ENCODE measurements at places on chromosomes 11 and 22.

- H3K36me3 ChIP-seq = peaks cover 64% of the 10 kb centered on the region
- no peak for DNase-seq
- H3K27me3 ChIP-seq = no peaks in the 10 kb centered on the region
- peaks cover 86% of the 10 kb centered on the region for H3K4me1 ChIP-seq
- H3K4me3 ChIP-seq = peak overlapping the region; percentile 62
Measured at GRCh38 chr11:64869571-64870175, 8.7 kb downstream of the EHD1 start.

DNA sequence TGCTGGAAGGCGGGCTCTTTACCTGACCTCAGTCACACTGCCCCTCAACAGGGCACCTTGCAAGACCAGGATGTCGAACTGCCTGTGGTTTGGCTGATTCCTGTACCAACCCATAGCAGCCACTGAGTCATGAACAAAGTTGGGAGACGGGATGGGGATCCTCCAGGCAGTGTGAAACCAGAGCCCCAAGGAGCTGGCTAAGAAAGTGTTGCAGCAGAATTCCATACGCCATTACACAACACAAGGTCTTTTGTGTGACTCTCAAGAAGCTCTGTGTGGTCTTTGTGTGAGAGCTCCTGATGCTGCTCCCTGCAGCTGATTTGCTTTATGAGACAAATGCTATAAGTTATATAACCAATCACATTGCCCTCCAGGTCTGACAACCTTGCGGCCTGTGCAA is 617.7 kb downstream of the OPCML start:
- H3K4me1 ChIP-seq = no peaks in the 10 kb centered on the region
- H3K4me3 ChIP-seq = no peak overlapping the region
- H3K36me3 ChIP-seq = no peaks in the 10 kb centered on the region
- H3K27me3 ChIP-seq = no peaks in the 10 kb centered on the region

GRCh38 chr11:66119348-66120133 is 49.5 kb downstream of the PACS1 start:
- DNase-seq = no peak
- H3K4me3 ChIP-seq = no peak overlapping the region
- H3K4me1 ChIP-seq = peaks cover 81% of the 10 kb centered on the region
- no peak overlapping the region for H3K27ac ChIP-seq

DNA sequence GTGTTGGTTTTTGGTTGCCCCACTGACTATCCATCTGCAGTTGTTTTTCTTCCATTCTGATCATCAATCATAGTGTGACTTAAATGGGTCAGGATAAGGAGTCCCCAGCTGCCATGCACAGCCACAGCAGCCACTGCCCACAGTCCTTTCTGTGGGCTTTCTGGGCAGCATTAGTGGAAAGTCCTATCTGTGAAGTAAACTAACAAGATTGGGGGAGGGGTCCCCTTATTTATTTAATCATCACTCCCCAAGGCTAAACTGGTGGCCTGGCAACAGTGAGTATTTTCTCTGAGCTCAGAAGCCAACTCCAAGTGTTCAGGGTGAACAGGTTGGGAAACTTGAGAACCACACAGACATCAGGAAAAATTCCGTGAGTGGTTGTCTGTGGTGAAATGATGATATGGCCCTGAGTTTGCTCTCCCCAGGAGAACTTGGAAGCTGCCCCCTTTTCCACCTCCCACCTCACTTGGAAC is 145.0 kb downstream of the CCDC34 start:
- no peaks in the 10 kb centered on the region for H3K36me3 ChIP-seq
- no peaks in the 10 kb centered on the region for H3K27me3 ChIP-seq
- no peak for DNase-seq
- H3K27ac ChIP-seq = no peak overlapping the region
- H3K4me3 ChIP-seq = no peak overlapping the region

DNA sequence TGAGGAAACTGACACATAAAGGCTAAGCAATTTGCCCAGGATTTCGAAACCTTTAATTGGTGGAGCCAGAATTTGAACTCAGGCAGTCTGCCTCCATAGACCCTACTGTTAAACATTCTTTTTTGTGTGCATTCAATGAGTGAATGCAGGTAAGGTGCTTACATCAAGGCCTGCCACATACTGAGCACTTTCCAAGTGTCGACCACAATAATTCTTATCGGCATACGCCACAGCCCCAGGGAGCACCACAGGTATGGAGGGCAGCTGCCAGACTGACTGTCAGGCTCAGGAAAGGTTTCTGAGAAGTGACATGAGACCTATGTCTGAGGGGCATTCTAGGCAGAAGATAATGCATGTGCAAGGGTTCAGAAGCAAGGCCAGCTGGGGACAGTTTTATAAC is 334.7 kb upstream of the NARS2 start:
- DNase-seq = no peak
- H3K36me3 ChIP-seq = no peaks in the 10 kb centered on the region
- no peaks in the 10 kb centered on the region for H3K4me1 ChIP-seq
- peaks cover 4% of the 10 kb centered on the region for H3K27me3 ChIP-seq

DNA sequence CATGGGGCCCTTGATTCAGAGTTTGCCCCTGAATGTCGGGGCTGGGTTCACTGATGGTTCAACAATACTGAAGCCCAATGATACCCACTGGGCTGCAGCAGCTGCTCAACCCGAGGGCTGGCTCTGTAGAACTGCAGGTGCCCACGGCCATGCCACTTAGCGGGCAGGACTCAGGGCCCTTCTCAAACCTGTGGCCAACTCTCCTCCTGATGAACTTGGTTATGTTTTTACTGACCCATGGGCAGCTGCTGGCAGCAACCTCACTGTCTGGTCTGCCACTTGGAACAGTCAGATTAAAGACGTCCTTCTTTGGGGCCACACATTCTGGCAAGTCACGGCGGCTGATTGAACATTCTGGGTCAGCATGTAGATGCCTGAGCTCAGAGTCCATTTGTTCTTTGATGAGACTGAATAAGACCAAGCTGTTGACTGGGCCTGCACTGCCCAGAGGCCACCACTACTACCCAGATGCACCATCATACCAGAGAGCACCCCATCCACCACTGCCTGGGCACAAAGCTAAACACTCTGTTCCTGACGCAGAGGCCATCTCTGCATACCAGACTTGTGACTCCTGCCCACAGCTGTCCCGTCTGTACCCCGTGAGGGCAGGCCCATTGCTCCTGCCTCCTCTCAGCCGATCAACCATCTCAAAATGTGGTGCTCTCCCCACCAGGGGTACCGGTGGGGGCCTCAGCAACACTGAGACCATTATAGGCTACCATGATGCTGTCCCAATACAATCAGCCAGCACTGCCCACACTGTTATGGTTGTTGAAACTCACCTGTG is 67.8 kb downstream of the SHANK2 start:
- H3K27me3 ChIP-seq = peaks cover 6% of the 10 kb centered on the region
- DNase-seq = no peak
- H3K36me3 ChIP-seq = no peaks in the 10 kb centered on the region
- no peaks in the 10 kb centered on the region for H3K4me1 ChIP-seq

All from activated CD4-positive, alpha-beta T cell treated with anti-CD3 and anti-CD28 coated beads, Interleukin-2, amount 10 ng/mL, durations not matched to agents 7 days and 5 days (primary cell).